Tibial nerve (tissue), 4 donors: ENCODE measurements at places on chromosomes 11 and 22. TPM values are rescaled to one million over a fixed set of nuclear protein-coding genes. Genes with fewer than 3 reads are reported as not detected.
A peak's percentile ranks its signal among the peaks of the same experiment; 100 is the strongest.

Gene TRPC6
- 2.1 TPM for total RNA-seq

- H3K4me1 ChIP-seq: peaks cover 18% of the 10 kb centered on the region
- H3K4me3 ChIP-seq: no peak overlapping the region
- peak; percentile 33 for DNase-seq
- no peaks in the 10 kb centered on the region for H3K27me3 ChIP-seq
- no peaks in the 10 kb centered on the region for H3K36me3 ChIP-seq
Measured at GRCh38 chr11:102010776-102011494, 36.3 kb upstream of the CFAP300 start.

GRCh38 chr11:76736773-76737495 is 46.2 kb upstream of the TSKU start:
- H3K27ac ChIP-seq: no peak overlapping the region
- H3K36me3 ChIP-seq: no peaks in the 10 kb centered on the region
- no peaks in the 10 kb centered on the region for H3K27me3 ChIP-seq
- no peak overlapping the region for H3K4me3 ChIP-seq
- no peaks in the 10 kb centered on the region for H3K4me1 ChIP-seq

- no peak overlapping the region for H3K27ac ChIP-seq
- no peaks in the 10 kb centered on the region for H3K36me3 ChIP-seq
- H3K4me3 ChIP-seq: no peak overlapping the region
Measured at GRCh38 chr11:17643506-17644405, 75.6 kb upstream of the MYOD1 start.

DNA sequence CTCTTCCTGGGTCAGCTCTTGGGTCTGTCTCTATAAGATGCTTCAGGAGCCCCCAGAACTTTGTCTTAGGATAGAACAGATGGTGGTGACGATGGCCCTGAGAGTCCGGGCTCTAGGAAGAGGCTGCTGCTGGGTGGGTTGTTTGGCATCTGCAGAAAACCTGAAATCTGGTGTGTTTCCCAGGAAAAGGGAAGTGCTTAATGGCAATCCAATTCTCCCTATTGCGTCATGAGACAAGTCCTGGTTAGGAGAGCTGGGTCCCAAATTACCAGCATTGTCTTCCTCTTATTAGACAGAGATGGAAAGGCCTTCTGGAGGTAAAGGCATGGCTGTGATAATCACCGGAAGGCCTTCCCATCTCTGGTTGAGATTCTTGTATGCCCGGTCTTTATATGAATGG is 48.9 kb upstream of the GRAMD1B start:
- DNase-seq: no peak
- no peak overlapping the region for H3K27ac ChIP-seq
- H3K36me3 ChIP-seq: no peaks in the 10 kb centered on the region

DNA sequence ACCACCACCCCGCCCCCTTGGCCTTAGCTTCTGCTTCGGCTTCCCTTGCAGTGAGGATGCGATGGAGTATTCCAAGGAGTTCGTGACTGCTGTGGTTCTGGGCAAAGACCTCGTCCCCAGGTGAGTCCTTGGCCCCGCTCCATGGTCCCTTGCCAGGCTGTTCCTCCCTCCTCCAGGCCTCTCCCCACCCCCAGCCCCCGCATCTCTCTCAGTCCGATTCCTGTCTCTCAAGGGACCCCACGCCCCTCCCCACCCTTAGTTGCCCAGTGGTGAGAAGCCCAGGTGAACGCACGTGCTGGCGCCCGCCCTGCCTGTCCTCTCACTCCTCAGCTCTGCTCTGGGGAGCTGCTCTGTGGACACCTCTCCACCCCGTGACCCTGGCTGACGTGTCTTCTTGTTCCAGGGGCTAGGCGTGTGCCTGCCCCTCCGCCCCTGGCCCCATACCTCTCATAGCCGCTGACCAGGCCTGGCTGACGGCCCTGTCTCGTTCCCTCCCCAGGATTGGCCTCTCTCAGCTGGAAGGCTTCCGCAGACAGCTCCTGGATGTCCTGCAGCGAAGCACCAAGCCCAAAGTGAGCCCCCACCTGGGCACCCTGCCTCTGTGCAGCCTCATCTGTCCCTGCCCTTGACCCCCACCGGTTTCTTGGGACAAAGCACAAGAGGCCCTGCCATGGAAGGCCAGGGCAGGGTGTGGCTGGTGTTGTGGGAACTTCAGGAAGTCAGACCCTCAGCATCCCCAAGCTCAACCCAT is 14.6 kb upstream of the MYRF start:
- no peak overlapping the region for H3K4me3 ChIP-seq
- no peaks in the 10 kb centered on the region for H3K4me1 ChIP-seq
- H3K27me3 ChIP-seq: no peaks in the 10 kb centered on the region
- no peak overlapping the region for H3K27ac ChIP-seq
- no peak for DNase-seq

- no peak overlapping the region for H3K4me3 ChIP-seq
- no peaks in the 10 kb centered on the region for H3K36me3 ChIP-seq
- H3K27me3 ChIP-seq: no peaks in the 10 kb centered on the region
- DNase-seq: no peak
- peak overlapping the region; percentile 18 for H3K27ac ChIP-seq
Measured at GRCh38 chr11:1153951-1154493, 3.7 kb upstream of the MUC5AC start.

Gene SLC25A18
- 4.5 TPM for total RNA-seq

DNA sequence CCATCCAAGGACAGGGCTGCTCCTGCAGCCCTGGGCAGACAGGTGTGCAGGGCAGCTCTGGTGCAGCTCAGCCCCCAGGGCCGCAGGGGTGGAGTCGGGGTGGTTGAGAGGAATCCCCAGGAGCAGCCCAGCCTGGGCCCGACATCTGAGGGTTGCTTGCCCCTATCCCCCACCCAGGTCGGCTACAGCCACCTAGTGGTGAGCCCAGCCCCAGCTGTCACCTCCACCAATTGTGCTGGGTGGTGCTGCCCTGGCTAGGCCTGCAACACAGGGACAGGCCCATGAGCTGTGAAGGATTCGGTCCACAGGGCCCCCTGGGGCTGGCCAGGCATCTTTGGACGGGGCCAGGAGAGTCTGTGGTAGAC is 29.6 kb downstream of the RTN4R start:
- peaks cover 11% of the 10 kb centered on the region for H3K4me1 ChIP-seq
- no peak for DNase-seq
- H3K4me3 ChIP-seq: no peak overlapping the region
- no peaks in the 10 kb centered on the region for H3K27me3 ChIP-seq
- H3K27ac ChIP-seq: peak overlapping the region; percentile 58
- H3K36me3 ChIP-seq: no peaks in the 10 kb centered on the region

- no peaks in the 10 kb centered on the region for H3K4me1 ChIP-seq
- H3K27ac ChIP-seq: no peak overlapping the region
- H3K4me3 ChIP-seq: no peak overlapping the region
- no peaks in the 10 kb centered on the region for H3K27me3 ChIP-seq
- DNase-seq: no peak
Measured at GRCh38 chr11:16771350-16772140, 33.1 kb downstream of the C11orf58 start.

GRCh38 chr22:24420072-24420976 is 7.1 kb upstream of the ADORA2A start:
- H3K27ac ChIP-seq: no peak overlapping the region
- peaks cover 12% of the 10 kb centered on the region for H3K4me1 ChIP-seq
- peaks cover 39% of the 10 kb centered on the region for H3K36me3 ChIP-seq
- no peaks in the 10 kb centered on the region for H3K27me3 ChIP-seq
- H3K4me3 ChIP-seq: no peak overlapping the region

Gene CBLIF
- total RNA-seq: not detected

DNA sequence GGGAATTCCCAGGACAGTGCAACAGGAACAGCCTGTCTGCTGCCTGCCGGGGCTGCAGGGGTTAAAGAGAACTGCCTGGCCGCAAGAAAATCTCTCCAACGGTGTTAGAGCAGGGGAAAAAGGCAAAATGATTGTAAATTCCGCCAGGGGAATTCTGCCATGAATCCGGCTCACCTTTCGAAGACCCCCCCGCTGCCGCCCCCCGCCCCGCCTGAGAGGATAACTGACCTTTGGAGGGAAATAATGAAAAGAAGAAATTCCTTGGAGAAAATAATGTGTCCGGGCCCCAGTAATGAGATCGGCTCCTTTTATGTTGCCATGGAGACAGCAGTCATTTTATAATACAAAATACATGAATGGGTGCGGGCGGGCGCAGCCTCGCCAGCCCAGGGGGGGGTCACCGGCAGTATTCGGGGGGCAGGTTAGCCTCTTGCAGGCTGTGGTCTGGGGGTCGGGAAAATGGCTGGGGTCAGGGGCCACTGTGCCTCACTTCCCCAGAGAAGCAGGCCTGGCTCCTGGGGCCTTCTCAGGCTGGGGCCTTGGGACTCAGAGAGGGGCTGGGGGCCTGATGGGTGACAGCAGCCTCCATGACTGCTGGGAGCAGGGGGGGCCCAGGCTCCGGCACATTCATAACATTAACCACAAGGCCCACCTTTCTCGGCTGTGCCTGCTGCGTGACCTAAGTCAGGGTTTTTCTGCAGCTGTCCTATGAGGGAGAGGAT is 228.1 kb downstream of the MN1 start:
- H3K4me3 ChIP-seq: no peak overlapping the region
- H3K4me1 ChIP-seq: no peaks in the 10 kb centered on the region
- H3K27ac ChIP-seq: no peak overlapping the region
- H3K36me3 ChIP-seq: no peaks in the 10 kb centered on the region

Gene CD248
- total RNA-seq: 43.3 TPM

Gene GPHA2
- total RNA-seq: not detected

DNA sequence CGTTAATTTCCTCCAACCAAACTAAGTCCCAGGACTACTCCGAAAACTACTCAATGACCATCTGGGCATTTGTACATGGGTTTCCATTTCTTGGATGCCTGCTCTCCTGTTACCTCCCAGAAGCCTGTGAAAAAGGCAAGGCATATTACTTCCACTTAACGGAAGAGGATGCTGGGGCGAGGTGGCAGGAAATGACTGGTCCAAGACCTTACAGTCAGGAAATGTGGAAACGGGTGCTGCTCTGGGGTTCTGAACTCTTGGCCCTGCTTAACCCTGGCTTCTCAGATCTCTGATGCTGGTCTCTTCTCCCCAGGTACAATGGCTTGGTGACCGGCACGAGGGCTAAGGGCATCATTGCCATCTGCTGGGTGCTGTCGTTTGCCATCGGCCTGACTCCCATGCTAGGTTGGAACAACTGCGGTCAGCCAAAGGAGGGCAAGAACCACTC is 12.9 kb downstream of the ADORA2A start:
- no peak overlapping the region for H3K4me3 ChIP-seq
- no peaks in the 10 kb centered on the region for H3K36me3 ChIP-seq
- no peaks in the 10 kb centered on the region for H3K27me3 ChIP-seq
- no peak for DNase-seq

GRCh38 chr11:2306877-2307500 is 5.2 kb downstream of the TSPAN32 start:
- no peaks in the 10 kb centered on the region for H3K36me3 ChIP-seq
- no peak overlapping the region for H3K4me3 ChIP-seq
- no peak for DNase-seq
- peaks cover 64% of the 10 kb centered on the region for H3K4me1 ChIP-seq

- DNase-seq: peak; percentile 27
- peaks cover 17% of the 10 kb centered on the region for H3K36me3 ChIP-seq
- no peak overlapping the region for H3K4me3 ChIP-seq
- H3K27me3 ChIP-seq: no peaks in the 10 kb centered on the region
- peak overlapping the region; percentile 79 for H3K27ac ChIP-seq
Measured at GRCh38 chr22:25053153-25053805, 100.8 kb downstream of the KIAA1671 start.

DNA sequence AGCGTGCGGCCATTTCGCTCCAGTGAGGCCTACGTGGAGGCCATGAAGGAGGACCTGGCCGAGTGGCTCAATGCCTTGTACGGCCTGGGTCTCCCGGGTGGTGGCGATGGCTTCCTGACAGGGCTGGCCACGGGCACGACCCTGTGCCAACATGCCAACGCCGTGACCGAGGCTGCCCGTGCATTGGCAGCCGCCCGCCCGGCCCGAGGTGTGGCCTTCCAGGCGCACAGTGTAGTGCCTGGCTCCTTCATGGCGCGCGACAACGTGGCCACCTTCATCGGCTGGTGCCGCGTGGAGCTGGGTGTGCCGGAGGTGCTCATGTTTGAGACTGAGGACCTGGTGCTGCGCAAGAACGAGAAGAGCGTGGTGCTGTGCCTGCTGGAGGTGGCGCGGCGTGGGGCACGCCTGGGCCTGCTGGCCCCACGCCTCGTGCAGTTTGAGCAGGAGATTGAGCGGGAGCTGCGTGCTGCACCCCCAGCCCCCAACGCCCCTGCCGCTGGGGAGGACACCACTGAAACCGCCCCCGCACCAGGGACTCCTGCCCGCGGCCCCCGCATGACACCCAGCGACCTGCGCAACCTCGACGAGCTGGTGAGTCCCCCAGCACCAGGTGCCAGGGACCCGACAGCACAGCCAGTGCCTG is 1.8 kb downstream of the GAS2L1 start:
- no peaks in the 10 kb centered on the region for H3K27me3 ChIP-seq
- peaks cover 56% of the 10 kb centered on the region for H3K4me1 ChIP-seq

DNA sequence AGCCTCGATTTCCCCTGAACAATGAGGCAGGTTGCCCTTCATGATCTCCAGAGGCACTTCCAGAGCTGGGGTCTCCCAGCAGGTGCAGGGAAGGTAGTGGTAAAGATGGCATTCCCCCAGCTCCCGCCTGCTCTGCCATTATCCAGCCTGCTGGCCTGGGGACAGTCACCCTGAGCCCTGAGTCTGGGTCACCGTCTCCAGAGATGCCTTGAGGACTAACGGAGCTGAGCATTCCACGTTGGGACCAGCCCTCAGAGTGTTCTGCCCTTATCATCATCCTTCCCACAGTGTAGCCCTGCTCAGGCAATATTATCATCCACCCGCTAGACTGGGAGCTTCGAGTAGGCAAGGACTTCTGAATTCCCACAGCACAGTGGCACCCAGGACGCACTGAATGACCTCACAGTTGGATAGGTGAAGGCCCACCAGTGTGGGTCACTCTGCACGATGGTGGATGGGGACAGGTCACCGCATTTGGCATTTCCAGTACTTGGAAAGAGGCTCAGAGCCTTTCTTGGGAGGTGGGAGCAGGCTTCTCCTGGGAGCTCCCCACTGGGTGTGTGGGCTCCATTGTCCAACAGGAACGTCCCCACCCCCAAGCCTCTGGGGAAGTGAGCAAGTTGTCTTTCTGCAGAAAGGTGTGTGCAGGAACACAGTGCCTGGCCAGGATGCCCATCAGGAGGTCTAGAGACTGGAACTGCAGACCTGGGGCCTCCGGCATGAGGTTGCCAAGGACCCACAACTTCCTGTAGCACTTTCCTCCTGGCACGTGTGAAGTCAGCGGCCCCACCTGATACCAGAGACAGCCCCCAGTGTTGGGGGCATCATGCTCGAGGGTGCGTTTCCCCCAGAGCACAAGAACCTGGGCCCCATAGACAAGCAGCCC is 51.4 kb upstream of the WNT7B start:
- H3K27me3 ChIP-seq: no peaks in the 10 kb centered on the region
- H3K4me3 ChIP-seq: peak overlapping the region; percentile 21
- peak overlapping the region; percentile 91 for H3K27ac ChIP-seq
- no peaks in the 10 kb centered on the region for H3K36me3 ChIP-seq

DNA sequence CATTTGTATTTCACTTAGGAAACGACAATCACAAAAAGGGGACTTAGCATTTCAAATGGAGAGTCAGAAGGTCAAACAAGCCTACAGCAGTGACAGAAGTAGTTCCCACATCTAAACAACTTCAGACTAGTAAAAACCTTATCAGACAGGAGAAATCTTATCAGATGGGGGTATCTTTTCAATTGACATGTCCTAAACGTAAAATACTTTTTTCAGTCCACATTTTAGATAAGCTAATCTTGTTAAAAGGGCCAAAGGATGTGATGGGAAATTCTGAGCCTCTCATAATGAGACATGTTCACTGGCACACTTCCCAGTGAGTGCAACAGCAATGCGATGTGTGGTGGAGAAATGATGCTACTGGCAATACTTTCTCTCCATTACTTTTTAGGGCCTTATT is 2.4 kb downstream of the MAPK1 start:
- H3K27ac ChIP-seq: no peak overlapping the region
- H3K4me1 ChIP-seq: peaks cover 40% of the 10 kb centered on the region
- peak; percentile 83 for DNase-seq
- H3K36me3 ChIP-seq: no peaks in the 10 kb centered on the region
